NCI-H345 (cell line): ENCODE measurements at places on chromosomes 4 and X.
A peak's percentile ranks its signal among the peaks of the same experiment; 100 is the strongest.

DNA sequence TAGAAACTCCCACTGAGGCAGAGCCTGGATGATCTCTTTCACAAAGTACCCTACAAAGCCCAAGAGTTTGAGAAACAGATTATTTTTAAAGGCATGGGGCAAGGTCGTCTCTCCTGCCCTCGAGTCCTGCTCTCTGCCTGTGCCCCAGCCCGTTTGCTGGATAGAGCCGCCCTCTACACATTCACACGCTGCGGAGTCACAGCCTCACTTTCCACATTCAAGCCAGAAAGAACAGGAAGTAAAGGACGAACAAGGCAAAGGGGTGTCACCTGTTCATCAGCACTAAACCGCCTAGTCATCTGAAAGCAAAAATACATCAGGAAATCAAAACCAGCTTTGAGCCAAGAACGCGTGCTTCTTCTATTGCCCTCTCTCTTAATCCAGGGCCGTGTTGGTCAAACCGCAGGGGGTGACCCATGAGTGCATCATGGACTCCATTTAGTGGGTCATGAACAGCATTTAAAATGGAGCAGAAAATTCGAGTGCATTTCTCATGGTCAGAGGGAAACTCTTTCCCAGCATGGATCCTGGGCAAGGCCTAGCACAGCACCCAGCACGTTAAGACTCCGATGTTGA is 83.4 kb downstream of the PHKA2 start:
- DNase-seq, result no peak

DNA sequence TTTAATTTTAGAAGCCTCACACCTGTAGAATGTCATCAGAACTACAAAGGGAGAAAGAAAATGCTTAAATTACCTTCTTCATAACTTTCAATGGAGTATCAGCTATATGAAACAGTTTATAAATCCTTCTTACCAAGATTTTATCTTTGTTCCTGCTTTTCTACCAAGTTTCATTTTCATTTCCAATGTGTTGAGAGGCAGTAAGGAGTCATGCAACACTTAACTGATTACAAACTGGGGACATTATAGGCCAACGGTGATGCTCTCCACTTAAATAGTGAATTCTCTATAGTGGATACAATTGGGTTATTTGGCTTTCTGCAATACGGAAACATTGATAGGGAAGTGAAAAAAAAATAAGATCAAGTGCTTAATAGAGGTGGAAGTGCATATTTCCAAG is 145.2 kb upstream of the FTHL17 start:
- DNase-seq, result no peak

DNA sequence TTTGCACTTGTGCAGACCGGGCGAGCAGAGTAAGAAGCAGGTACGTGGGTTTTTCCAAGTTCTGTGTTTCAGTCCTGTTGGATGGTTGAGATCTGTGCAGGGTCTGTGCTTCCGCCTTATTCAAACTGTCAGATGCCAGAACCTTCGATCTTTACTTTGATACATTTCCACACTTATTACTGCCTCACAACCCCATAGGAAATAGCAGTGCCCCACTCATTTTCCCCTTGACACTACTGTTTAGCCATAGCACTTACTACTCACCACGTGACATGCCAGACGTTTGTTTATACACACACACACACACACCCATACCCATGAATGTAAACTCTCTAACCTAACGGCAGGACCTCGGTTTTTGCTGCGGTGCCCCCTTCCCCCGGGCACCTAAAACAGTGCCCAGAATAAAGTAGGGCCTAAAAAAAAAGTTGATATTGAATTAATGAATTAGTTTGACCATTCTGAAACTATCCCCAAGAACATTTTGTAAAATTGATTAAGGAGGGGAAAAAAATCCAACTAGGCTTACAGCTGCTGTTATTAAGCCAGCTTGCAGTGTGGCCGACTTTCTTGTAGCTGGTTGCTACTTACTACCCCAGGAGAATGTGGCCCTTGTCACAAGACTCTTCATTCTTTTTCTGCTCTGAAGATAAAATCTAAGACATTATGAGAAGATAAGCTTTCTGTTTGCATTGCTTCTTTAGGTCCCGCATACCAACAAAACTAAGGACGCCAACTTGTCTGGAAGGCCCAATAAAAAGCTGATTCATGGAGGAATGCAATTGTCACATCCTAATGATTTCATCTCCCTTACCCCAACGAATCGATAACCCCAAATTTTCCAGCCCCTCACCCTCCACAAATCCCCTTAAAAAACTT is 704 bp upstream of the SEPSECS start:
- no peak for DNase-seq

- DNase-seq, result no peak
These were observed 1472.8 kb downstream of the C4orf33 start for GRCh38 chr4:130568746-130569145.

GRCh38 chr4:6499238-6499600 is 26.8 kb upstream of the PPP2R2C start:
- DNase-seq, result no peak

GRCh38 chr4:5784960-5785611 is 74.1 kb downstream of the EVC start:
- DNase-seq, result no peak

DNA sequence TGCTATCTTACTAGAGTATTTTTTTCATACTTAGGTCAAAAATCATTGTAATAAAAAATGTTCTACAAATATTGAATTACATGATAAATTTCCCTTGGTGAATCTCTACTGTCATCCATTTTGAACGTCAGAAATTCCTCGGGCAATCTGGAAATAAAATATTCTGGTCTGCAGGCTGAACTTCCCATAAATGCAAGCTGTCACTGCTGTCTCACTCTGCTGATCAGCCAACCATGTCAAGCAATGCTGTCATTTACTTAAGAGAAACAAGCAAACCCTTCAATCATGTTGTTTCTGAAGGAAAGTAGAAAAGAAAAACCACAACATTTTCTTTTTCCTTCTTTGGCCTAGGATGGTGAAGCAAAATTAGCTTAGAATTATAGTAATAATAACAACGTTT is 514.2 kb upstream of the GALNT7 start:
- no peak for DNase-seq

GRCh38 chrX:115894087-115894486 is 276.5 kb upstream of the AGTR2 start:
- no peak for DNase-seq

DNA sequence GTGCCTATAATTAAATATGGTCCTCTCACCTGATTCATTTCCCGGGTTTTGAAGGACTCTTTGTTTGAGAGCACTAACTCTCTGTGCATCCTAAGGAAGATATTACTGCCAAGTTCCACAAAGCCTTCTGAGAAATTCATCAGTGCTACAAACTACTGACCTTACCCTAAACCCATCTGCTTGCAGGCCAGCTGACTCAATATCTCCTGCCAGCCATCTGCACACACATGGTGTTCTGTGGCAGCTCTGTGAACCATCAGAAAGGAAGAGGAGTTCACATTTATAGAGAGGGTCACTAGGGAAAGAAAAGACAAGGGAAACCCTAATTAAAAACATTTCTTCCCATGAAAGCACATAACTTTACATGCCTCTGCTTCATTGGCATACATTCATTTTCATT is 156.7 kb downstream of the ATP10D start:
- no peak for DNase-seq

- DNase-seq, result peak; percentile 33
These were observed 692 bp downstream of the FAM241A start for GRCh38 chr4:112145790-112146501.

DNA sequence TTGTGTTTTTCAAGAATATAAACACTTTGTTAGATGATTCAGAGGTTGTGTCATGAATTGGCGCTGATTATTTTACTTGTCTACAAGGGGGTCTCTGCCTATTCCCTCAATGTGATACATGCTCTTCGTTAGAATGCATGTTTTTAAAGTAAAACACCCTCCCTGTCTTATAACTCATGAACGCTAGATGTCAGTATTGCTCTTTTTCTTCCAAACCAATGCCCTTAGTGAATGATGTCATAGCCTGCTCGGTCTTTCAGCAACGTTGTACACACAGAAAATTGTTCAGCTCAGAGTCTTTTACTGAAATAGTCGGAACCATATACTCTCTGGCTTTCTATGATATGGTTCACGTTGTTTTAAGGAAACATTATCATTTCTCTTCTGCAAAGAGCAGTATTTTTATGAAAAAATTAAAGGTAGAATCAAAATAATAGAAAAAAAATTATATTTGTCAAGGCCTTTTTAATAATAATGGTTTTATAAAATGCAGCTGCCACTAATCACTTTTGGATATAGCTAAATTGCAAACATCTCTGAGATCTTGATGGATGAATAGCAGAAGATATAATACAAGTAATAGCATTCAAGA is 292.9 kb downstream of the TLL1 start:
- peak; percentile 66 for DNase-seq

DNA sequence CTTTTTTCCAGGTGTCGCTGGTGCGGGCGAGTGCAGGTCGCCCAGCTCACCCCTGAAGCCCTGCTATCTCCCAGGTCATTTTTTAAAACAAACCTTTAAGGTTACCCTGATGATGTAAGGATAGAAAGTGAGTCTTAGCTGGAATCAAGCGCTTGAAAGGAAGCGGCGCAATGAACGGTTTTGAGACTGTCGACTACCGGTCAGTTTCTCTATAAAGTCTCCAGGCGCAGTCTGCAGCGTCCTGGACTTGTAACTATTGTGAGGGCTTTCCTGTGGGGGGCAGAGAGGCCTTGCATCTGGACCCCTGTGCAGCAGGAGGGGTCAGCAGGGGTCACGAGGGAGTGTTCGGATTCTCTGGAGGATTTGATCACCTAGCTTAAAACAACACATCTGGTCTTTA is 1.6 kb downstream of the KIT start:
- DNase-seq, result no peak

- peak; percentile 33 for DNase-seq
These were observed 30.4 kb downstream of the CFAP299 start for GRCh38 chr4:80365928-80366327.

DNA sequence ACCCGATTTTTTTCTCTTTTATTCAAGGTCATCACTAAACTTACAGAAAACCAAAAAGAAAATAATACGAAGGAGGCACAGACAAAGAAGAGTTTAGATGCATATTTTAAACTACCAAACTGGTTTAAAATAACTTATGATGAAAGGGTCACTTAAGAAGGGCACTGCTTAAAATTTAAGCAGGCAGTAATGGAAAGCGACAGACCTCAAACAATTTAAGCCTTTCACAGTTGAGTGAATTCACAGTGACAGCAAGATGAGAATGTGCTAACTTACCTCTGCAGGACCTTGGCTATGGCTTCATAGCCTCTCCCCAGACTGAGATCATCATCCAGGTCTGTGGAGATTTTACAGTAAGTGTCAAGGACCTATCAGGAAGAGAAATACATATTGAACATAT is 112.1 kb downstream of the TTC29 start:
- DNase-seq, result no peak

- DNase-seq, result peak; percentile 83
These were observed 300.5 kb downstream of the TRIML1 start for GRCh38 chr4:188439641-188440311.

GRCh38 chrX:130120746-130121504 is 10.6 kb upstream of the ELF4 start:
- peak; percentile 44 for DNase-seq

GRCh38 chr4:151922811-151923210 is 162.0 kb upstream of the GATB start:
- no peak for DNase-seq

DNA sequence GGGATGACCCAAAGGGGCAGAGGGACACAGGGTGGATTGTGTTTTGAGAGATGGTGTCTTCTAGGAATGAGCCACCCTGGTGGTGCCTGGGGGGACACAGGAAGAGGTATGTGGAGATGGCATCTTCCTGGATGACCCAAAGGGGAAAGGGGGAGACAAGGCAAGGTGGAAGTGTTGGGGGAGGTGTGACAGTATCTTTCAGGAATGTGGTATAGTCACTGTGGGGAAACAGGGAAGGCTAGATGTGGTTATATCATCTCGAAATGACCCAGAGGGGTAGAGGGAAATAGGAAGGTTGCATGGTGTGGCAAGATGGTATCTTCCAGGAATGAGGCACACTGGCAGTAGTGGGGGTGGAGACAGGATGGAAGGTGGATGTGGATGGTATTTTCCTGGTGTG is 62.9 kb downstream of the MAOA start:
- DNase-seq, result no peak

DNA sequence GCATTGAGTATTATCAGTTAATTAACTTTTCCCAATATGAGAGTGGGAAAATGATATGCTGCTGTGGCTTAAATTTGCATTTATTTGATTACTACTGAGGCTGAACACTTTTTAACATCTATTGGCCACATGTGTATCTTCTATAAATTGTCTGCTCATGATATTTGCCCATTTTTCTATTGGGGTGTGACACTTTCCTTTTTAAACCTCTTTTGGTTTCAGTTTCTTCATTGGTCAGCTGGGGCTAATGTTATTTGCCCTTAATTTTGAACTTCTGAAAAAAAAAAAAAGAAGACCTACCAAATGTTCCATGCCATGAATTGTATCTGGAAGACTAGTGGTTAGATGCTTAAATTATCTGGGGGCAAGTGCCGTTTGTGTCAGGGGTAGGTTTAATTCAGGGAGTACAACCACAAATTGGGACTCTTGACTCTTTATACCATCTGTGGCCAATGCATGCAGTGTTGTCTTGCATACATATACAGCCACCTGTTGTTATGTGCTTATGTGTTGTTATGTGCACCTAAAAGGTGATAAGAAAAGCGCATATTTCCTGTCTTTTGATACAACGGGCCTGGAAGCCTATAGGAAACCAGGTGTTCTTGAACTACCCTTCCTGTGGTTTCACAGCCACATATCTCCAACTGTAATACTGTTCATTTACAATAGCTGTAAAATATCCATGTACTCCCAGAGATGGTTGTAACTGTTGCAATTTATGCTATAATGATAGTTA is 49.0 kb downstream of the SH2D1A start:
- no peak for DNase-seq

DNA sequence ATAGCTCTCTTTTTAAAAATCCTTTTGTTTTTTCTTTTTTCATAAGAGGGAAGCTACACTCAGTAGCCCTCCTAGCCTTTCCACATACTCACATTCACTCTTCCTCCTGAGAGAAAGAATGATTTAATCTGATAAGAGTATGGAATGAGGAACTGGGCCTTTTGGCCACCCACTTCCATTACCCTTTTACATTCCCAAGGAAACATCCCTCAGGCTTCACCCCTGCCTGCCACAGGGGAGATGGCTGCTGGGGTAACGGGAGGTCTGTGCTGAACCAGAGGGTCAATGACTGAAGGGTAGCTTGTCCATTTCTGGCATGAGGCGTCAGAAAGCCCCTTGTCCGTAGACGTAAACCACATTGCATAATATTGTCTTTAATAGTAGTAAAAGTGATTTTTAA is 67.2 kb upstream of the CCSER1 start:
- DNase-seq, result no peak

- no peak for DNase-seq
These were observed 115.0 kb upstream of the INPP4B start for GRCh38 chr4:142960867-142961644.

GRCh38 chrX:119791437-119792231 is at the start of gene RPL39:
Gene RPL39, minus strand, starts transcription at chrX:119791630. Its CDS starts 54 bp downstream, at chrX:119791576.
- DNase-seq, result peak; percentile 90

GRCh38 chr4:43341741-43342140 is 449.2 kb downstream of the GRXCR1 start:
- DNase-seq, result no peak

DNA sequence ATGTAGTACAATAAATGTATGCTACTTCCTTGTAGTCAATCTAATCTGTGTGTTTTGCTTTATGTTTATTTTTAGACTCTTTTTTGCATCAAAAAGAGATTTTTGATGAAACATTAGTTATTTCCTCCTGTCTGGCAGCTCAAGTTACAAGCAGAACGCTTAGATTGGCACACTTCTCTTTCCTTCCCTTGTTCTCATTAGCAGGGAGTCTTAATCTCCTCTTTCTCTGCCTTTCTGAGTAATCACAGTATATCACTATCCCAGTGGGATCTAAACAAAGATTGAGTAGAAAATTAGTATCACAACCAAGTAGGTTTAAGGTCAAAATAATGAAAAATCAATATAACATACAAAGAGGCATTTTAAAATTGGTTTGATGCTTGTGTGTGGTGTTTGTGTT is 1192.6 kb downstream of the C4orf33 start:
- DNase-seq, result no peak
